Thyroid gland (tissue), 4 donors: ENCODE measurements at places on chromosomes 2 and 18. TPM values are rescaled to one million over a fixed set of nuclear protein-coding genes. Genes with fewer than 3 reads are reported as not detected.

- DNase-seq = no peak
Observed at GRCh38 chr2:188569431-188570165, 277.9 kb downstream of the GULP1 start.

GRCh38 chr2:36618381-36618780, 20.4 kb upstream of the FEZ2 start:
- DNase-seq = no peak

GRCh38 chr2:128298846-128299507, 19.7 kb downstream of the HS6ST1 start:
- no peak for DNase-seq

The ITPRIPL1 gene
- 0.75 TPM for total RNA-seq

GRCh38 chr2:33268246-33268831, 208.1 kb upstream of the RASGRP3 start:
- DNase-seq = no peak

The SNORC gene
- total RNA-seq = 0.79 TPM

DNA sequence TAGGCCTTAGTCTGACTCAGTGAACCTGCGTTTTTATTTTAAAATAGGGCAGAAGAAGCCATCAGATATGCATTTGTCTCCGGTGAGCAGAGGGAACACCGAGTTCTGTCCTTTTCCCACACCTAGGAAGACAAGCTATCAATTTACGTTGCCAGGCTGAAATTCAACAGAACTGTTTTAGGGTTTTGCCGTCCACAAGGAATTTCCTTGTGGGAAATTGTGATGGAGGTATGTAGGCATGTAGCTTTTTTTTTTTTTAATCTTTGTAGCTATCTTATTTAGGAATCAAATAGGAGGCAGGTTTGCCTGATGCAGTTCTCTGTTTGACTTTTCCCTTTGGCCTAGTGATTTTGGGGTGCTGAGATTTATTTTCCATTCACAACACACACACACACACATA, 62.0 kb upstream of the ASAP2 start:
- DNase-seq = no peak

DNA sequence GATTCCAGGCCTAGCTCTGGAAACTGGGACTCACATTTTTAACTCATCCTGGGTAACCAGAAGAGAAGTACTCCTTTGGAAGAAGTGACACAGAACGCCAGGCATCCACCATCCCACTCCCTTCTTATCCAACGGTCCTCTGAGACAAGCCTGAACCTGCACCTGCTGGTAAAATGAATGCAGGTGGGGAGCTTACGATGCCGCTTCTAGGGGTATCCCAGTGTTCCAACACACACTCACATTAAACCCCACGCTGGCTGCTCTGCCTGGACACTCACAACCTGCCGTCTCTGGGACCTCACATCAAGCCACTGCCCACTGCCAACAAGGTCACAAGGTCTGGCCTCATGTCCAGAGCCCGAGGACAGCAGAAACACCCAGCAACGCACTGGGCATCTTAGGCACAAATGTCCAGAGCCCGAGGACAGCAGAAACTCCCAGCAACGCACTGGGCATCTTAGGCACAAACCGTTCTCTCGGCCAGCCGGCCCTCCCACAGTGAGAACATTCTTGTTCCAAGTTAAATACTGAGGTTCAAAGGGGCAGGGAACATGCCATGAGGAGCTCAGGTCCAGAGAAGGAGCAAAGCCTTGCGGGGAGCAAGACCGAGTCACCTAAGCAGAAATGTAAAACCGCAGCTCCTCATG, 9.9 kb downstream of the SLC66A2 start:
- no peak for DNase-seq

The DNER gene
- 0.93 TPM for total RNA-seq

GRCh38 chr2:179344280-179344964, 79.8 kb upstream of the SESTD1 start:
- no peak for DNase-seq

The IL1RL1 gene
- total RNA-seq = 4.8 TPM
